ENCODE measurements at places on chromosomes 13 and 19.

- DNase-seq = no peak
Observed at GRCh38 chr19:58466089-58466759, 656 bp upstream of the ZNF324 start.

DNA sequence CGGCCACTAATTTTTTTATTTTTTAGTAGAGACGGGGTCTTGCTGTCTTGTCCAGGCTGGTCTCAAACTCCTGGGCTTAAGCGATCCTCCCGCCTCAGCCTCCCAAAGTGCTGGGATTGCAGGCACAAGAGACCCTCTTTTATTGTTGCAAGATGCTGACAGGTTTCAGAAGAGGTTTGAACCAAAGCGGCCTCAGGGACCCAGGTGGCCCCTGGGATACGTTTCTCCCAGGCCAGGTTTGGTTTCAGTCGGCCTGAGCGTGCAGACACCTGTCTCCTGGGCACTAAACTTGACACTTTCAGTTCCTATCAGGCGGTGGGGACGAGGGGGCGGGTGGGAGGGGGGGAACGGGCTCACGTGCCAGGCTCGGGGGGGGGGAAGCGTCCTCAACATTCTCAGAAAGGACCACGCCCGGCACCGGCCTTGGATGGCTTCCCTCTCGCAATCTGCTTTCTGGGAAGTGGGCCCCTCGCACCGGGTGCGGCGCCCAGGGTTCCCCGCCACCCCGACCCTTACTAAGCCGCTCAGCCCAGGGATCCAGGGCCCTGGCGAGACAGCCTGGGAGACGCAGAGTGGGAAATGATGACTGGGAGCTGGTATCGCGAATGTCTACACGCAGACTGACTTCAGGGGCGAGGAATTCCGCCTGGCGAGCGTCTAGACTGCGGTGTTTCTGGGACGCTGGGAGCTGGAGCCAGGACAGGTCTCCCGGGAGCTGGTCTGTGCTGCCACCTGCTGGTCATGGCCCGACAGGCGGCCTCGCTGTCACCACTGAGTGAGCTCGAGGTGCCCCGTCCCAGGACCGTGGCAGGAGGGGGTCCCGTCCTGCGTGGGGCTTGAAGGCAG, 91.6 kb downstream of the GNG7 start:
- DNase-seq = peak; percentile 90

DNA sequence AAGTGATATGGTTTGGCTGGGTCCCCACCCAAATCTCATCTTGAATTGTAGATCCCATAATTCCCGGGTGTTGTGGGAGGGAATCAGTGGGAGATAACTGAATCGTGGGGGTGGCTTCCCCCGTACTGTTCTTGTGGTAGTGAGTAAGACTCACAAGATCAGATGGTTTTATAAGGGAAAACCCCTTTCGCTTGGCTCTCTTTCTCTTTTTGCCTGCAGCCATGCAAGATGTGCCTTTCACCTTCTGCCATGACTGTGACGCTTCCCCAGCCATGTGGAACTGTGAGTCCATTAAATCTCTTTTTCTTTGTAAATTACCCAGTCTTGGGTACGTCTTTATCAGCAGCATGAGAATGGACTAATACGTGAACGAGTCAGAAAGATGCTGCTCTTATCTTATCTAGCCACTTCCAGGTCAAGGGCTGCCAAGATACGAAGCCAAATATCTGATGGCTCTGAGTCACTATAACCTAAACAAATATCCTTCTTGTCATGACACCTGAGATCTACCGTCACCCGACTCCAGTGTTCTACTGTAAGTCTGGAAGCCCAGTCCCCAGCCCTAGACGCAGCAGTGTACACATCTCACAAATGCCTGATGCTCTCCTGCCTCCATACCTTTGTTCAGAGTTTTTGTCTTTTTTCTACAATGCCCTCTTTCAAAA, 45.9 kb downstream of the SLC15A1 start:
- no peak for DNase-seq

- DNase-seq = no peak
Observed at GRCh38 chr13:51612867-51613266, 28.6 kb downstream of the WDFY2 start.

- peak; percentile 95 for DNase-seq
Observed at GRCh38 chr19:17303167-17303939, at the start of gene ABHD8. ABHD8 (minus strand) TSS chr19:17303425; CDS start chr19:17301616, 1,809 bp downstream.

DNA sequence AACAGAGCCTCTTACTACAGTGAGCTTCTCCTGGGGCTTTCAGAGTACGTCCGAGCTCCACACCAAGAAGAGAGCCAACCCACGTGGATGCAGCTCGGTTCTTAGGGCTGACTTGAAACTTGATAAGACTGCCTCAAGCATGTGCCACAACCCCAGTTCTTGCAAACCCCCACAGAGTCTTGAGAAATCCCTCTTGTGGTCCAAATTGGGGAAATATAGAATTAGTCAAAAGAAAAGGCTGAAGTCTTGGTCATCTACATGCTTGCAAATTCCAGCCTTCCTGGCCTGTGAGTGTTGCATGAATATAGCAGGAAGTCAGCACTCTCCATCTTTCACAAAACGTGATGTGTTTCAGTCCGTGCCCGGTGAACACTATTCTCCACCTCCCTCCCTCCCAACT, 95.2 kb downstream of the GGACT start:
- DNase-seq = no peak

DNA sequence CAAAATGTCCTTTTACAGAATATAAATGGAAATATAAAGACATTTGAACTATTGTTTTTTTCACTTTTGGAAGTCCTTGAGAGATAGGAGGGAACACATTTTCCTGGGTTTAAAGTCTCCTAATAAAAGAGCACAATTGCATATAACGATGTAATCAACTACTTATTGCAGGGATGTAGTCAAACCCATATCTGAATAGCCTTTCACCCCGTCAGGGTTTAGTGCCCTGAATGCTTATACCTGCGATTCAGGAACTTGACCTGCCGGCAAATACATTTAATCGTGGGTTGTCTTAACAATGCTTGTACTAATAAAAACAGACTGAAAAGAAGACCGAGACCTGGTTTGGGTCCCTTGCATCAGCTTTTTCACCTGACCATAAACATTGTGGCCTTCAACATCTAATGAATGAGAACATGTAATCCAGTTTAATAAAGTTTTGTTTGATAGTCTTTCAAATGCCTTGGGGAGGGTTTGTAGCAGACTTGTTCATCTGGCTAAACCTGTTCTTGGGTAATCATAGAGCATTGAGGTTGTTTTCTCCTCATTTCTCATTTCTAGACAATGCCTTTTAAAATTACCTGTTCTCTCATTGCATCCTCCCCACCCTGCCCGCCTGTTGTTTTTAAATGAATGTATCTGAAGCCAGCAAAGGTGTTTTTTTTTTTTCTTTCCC, 7.0 kb downstream of the KLF5 start:
- no peak for DNase-seq

DNA sequence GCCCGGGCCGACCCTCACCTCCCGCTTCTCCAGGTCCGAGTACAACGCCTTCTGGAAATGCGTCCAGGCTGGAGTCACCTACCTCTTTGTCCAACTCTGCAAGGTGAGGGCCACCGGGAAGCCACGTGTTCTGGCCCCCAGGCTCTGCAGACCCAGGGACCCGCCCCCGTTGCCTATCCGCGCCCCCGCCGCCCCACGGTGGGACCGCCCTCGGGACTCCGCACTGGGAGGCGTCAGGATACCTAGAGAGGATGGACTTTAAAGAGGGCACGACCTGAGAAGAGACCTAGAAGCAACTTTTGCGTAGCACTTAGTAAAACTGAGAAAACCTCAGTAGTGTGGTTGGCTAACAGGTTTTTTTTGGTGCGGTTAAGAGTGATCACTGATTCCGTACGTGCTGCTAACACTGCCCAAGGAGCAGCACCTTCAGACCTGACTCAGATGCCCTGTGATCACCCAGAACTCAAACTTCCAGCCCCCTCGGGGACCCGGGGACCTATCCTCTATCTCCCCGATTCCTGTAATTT, 492 bp downstream of the TMEM147 start:
- DNase-seq = peak; percentile 84

- no peak for DNase-seq
Observed at GRCh38 chr19:49968279-49968922, 7.4 kb upstream of the SIGLEC11 start.

DNA sequence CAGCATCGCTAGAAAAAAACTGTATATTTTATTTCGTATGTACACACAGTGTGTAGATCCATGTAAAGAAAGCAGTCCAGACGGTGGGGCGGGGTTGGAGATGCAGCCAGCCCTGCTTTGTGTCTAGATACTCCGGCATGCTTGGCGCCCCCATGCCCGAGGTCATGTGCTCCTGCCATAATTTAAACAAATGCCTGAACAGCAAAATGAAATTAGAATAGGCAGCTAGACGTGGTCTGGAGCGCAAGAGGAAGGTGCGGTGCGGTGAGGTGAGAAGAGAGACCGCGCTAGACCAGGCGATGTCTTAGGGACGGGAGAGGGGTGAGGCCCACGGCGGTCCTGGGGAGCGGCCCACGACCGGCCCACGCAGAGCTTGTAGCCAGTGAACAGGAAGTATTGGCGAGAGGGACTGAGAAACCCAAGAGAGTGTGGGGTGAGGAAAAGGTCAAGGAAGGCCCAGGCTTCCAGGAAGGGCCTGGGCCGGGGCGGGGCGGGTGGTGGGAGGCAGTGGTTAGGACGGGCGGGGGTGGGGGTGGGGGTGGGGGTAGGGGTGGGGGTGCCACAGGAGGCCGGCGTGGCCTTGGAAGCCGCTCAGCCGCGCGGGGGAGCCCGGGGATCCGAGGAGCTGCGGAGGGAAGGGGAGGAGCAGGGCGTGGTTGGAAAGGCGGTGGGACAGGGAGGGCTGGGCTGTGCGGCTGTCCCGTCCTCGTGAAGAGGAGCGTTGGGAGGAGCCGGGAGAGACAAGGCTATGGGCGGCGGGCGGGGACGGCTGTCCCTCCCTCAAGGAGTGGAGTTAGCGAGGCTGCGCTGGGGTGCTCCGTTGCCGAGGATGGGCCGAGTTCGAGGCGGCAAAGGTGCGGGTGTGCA, 254.7 kb upstream of the SGCG start:
- DNase-seq = no peak

DNA sequence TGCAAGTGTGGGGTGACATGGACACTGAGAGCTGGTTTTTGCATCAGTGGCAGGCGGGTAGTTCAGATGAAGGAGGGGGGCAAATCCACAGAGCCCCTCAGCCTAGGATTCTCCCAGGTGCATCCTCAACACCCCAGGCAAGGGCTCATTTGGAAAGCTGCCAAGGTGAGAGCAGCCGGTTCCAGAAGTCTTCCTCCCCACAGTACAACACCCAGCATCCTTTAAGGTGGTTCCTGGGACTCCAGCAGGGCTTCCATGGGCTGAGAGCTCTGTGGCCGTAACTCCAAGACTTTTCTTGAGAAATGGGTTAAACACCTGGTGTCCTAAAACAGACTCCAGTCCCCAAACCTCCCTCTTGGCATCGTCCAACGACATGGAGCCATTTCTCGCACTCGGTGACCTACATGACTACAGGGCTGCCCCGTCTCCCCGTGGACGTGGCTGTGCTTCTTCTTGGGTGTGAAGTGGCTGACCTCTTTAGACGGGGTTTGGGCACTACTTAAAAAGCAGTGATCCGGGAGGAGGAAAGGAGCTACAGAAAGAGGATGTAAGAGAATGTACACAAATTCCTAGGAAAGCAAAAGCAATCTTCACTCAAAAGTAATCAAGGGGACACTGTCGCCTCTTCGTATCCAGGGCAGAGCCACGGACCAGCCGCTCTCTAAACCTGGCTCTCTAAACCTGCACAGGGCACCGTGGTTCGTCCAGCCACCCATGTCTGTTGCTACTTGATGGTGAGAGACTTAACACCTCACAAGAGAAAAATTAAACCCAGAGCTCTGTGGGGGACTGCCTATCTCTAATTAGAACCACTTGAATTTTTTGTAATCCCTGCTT, 25.5 kb downstream of the RANBP3 start:
- DNase-seq = no peak

- no peak for DNase-seq
Observed at GRCh38 chr13:67408798-67409197, 178.7 kb upstream of the PCDH9 start.

- no peak for DNase-seq
Observed at GRCh38 chr13:78239714-78240113, 321.1 kb upstream of the EDNRB start.

DNA sequence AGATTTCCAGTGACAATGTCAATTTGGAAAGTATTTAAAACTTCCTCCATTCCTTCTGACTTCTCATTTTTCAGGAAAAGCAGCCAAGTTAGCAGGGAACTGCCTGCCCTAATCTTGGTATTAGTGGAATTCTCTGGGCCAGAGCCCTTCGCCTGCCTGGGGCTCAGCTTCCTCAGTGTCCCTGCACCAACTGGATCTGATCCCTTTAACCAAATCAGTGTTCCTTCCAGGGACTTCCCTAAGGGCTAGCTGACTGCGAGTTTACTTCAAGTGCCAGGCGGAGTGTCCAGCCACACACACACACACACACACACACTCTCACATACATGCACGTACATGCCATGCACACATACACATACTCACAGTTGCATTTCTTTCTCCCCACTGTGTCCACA, 20.0 kb downstream of the RAB20 start:
- no peak for DNase-seq

DNA sequence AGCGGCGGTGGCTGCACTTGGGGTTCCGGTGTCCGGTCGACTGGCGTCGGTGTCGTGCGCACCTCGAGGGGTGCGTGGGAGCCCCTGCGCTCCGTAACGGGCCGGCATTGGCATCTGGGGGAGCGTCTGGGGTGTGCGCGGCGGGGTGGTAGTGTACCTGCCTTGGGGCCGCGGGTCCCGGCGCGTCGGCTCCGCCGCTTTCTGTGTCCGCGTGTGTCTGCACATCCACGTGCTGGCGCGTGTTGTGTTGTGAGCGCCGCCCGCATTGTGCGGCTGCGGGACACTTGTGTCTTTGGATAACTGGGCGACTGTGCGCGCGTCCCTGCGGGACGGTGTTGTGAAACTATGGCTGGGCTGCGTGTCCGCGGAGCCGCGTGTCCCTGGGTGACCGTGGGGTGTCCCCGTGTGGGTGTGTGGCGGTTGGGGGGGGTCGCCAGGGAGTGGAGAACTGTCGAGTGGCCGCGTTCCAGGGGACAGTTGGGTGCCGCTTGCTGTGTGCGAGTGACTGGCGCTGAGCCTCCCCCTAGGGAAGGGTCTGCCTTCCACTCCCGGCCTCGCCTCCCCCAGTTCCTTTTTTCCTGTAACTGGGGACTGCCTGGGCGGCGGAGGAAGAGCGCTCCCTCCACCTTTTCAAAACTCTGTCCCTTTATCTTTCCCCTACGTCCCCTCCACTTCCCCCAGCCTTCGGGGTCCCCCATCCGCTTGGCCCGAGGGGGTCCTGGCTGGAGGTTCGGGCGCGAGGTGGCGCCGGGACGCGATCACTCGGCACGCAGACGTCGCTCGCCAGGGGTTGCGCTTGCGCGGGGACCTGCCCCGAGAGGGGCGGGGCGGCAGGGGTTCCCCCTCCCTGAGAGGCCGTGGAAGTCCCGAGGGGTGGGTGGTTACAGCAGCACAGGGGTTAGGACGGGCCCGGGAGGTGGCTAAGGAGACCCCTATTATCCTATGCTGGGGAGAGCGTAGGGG, 5.7 kb upstream of the NFIC start:
- peak; percentile 64 for DNase-seq

All from activated CD4-positive, alpha-beta T cell treated with anti-CD3 and anti-CD28 coated beads, Interleukin-2, amount 50 U/mL, for 16 hours (primary cell).